ENCODE measurements at places on chromosomes 6 and 20.

DNA sequence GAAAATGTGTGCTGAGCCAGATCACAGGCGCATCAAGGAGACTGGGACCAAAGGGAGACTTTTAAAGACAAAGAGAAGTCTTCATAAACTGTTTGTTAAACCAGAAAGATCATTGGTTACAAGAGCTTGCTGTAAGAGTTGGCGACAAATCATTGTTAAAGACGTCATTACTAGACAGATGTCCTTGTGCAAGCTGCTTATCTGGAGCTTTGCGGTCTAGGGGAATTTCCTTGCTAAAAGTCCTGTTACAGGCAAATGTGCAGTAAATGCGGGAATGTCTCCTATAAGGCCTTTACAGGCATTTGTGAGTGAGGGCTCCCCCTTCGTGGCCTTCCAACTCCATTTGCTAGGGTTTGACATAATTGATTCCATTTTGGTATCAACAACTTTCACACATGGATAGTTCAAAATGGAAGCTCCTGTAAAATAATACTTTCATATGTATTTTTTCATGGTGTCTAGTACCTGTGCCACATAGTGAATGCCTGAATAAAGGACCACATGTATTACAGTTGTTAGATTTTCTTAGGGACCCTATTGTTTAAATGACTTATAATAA, 362.4 kb downstream of the UTRN start:
- no peak for DNase-seq

GRCh38 chr6:24140591-24140990, 14.6 kb downstream of the NRSN1 start:
- DNase-seq, result no peak

GRCh38 chr6:35948725-35949124, 27.8 kb upstream of the SRPK1 start:
- no peak for DNase-seq

GRCh38 chr6:153167907-153168306, 36.8 kb upstream of the RGS17 start:
- DNase-seq, result no peak

DNA sequence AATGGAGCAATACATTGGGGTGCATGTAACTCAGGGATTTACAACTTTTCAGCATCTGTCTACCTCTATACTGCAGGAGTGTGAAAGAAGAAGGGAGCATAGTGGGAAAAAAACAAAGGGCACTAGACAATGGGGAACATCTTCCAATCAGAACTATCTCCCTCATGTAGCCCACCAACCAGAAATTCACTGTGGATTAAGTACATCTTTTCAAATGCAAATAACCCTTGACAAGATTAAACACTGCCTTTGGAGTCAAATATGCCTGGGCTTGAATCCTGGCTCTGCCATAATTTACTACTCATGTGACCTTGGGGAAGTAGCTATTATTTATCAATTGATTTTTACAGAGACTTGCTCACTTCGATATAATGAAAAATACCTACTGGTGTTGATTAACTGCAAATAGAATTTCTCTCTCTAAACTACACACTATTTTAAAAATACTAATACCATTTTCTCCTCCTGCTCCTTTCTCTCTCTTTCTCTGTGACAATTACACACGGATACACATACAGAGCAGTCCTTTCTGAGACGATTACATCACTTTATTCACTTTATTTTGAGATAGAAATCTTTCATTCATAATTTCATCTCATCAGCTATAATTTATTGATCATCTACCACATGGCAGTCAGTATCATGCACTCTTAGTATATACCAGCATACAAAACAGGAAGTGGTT, 783.7 kb downstream of the FRK start:
- no peak for DNase-seq

GRCh38 chr6:71531841-71532240, 243.2 kb downstream of the OGFRL1 start:
- no peak for DNase-seq

- DNase-seq, result no peak
Measured at GRCh38 chr6:163994566-163994965, 580.0 kb downstream of the QKI start.

DNA sequence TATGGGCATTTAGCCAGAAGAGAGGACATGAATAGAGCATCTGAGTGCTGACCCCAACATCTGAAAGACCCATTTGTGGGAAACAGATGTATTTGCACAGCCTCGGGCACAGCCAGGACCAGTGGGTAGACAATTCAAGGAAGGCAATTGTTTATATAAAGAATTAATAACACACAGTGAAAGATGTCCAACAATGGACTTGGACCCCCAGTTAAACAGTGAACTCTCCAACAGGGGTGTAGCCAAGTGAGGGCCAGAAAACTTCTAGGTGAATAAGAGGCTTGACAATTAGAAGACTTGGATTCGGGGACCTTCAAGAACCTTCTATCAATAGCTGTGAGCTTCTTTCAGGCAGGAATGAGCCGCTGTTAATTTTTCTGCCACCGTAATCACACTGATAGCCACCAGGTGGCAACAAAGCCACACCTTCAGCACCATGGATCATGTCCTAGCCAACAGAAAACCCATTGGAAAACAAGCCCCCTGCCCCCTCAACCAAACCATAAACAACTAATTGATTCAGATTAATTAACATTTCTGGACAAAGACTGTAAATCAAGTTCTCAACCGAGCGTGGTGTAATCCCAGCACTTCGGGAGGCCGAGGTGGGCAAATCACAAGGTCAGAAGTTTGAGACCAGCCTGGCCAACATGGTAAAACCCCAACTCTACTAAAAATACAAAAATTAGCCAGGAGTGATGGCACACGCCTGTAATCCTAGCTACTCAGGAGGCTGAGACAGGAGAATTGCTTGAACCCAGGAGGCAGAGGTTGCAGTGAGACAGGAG, 8.8 kb upstream of the SRSF6 start:
- DNase-seq, result peak; percentile 5

- DNase-seq, result no peak
Measured at GRCh38 chr6:135583256-135583761, 85.8 kb upstream of the AHI1 start.

DNA sequence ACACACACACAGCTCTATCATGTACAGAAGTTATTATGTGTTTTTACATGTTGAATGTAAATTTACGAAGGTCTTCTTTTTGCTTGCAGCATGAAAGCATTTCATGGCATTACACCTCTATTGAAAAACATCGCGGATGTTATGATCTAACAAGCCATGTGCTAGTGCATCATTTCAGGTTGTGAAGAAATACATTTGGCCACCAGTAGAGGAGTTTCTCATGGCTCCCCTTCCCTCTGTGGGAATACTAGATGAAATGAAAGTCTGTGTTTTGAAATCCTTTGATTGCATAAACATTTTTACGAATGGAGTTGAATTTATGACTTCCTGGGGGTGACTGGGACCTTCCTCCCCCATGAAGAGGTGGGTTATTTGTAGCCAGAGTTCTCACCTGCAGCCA, 17.7 kb downstream of the MAS1 start:
- no peak for DNase-seq

- peak; percentile 74 for DNase-seq
Measured at GRCh38 chr20:4160761-4161305, 145.5 kb upstream of the RNF24 start.

- no peak for DNase-seq
Measured at GRCh38 chr20:37454636-37455385, 66.2 kb upstream of the NNAT start.

- DNase-seq, result no peak
Measured at GRCh38 chr20:12512755-12513154, 496.0 kb upstream of the SPTLC3 start.

- DNase-seq, result no peak
Measured at GRCh38 chr6:137661601-137662000, 167.4 kb upstream of the OLIG3 start.

DNA sequence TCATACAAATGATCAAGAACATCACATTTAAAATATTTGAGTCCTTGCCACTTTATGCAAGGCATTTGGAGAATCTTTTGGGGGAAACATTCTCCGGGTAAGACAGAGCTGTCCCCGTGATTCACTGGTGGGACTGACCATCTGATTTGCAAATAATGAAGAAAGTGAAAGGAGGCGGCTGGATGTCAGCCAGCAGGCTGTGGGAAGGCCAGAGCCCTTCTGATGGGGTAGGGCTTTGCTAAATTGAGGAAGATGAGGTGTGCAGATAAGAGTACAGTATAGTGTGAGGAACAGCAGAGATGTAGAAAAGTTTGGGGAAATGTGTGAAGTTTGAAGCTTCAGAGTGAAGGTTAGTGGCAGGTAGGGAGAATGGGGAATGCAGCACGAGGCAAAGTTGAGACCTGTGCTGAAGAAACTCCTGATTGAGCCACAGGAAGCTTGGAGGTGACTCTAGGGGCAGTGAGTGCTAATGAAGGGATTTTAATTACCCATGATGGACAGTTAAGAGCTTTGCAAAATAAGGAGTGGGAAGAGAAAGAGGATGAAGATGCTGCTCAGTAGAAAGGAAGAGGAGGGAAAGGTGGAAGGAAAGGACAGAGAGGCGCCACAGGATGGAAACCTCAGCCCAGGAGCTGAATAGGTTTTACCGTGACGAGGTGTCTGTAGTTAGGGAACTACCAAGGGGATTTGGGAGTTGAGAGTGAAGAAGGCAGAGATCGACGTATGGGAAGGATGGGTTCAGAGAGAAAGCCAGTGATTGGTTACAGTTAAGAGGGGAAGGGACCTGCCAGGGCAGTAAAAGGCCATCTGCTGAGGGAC, 68.7 kb downstream of the SNX9 start:
- no peak for DNase-seq

DNA sequence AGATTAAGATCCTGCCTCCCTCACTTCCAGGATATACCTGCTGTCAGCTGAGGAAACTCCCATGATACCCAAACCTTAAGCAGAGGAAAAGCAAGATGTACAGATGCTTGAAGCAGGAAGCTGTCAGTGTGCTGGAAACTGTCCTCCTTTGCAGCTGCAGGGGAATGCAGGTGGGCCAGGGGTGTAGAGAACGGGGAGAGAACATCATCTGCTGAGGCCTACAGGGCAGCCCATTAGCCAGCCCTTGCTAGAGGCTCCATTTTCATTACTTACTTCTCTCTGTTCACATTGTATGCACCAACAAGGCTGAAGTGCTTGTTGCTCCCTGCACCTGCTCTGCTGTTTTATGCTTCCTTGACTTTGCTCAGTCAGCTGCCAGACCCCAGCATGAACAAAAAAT, 119.1 kb downstream of the PRND start:
- no peak for DNase-seq

- no peak for DNase-seq
Measured at GRCh38 chr6:144152334-144152900, 2.1 kb downstream of the STX11 start.

GRCh38 chr20:39195582-39196021, 233.5 kb downstream of the DHX35 start:
- DNase-seq, result no peak

- DNase-seq, result no peak
Measured at GRCh38 chr6:120826253-120826652, 508.0 kb downstream of the TBC1D32 start.

- no peak for DNase-seq
Measured at GRCh38 chr20:53138454-53139262, 166.5 kb downstream of the TSHZ2 start.

GRCh38 chr6:15948930-15949900, 179.7 kb upstream of the MYLIP start:
- DNase-seq, result no peak

GRCh38 chr6:167399599-167399998, 74.7 kb downstream of the TTLL2 start:
- DNase-seq, result no peak

- no peak for DNase-seq
Measured at GRCh38 chr6:73285674-73286283, 22.8 kb upstream of the KHDC1 start.

GRCh38 chr6:85810558-85810957, 167.9 kb upstream of the SYNCRIP start:
- no peak for DNase-seq

DNA sequence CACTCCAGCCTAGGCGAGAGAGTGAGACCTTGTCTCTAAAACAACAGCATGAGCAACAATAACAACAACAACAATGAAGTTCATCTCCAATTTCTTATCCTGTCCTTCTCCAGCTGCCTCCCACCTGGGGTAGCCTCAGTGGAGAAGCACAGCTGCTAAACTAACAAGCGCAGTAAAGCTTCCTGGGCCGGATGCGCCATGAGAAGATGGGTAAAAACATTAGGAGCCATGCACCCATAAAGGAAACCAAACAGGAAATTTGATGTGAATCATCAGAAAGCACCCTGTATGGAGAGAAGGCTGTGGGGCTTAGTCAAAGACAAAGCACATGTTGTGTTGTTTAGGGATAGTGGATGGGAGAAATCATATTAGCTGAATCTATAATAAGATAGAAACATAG, 61.1 kb upstream of the CCN6 start:
- DNase-seq, result no peak

- DNase-seq, result no peak
Measured at GRCh38 chr6:109478841-109479624, 4.0 kb downstream of the ZBTB24 start.

- no peak for DNase-seq
Measured at GRCh38 chr6:111486921-111487320, 3.9 kb upstream of the REV3L start.

GRCh38 chr6:107633680-107634323, 143.9 kb downstream of the SOBP start:
- DNase-seq, result no peak

DNA sequence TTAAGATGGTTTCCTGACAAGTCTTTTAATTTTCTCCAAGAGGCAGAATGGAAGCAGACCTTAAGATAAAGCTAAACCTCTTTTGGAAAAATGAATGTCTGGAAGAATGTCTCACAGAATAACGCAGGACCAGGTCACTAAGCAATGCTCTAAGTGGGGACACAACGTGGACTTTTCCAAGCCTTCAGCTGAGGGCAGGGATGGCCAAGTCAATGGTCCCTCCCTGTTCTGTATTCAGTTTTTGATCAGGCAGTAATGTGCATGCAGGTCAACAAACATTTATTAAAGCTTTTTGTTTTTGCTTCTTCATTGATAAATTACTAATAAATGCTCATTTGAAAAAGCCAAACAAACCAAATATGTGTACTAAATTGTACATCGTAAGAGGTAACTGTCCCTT, 2.0 kb upstream of the RNF182 start:
- no peak for DNase-seq

GRCh38 chr6:148599967-148600426, 146.8 kb upstream of the UST start:
- DNase-seq, result no peak

GRCh38 chr20:11937230-11937629, 19.5 kb downstream of the BTBD3 start:
- no peak for DNase-seq

- DNase-seq, result no peak
Measured at GRCh38 chr20:43900496-43900895, 14.2 kb upstream of the TOX2 start.

GRCh38 chr6:44039191-44039719, 88.0 kb downstream of the MRPL14 start:
- DNase-seq, result no peak

DNA sequence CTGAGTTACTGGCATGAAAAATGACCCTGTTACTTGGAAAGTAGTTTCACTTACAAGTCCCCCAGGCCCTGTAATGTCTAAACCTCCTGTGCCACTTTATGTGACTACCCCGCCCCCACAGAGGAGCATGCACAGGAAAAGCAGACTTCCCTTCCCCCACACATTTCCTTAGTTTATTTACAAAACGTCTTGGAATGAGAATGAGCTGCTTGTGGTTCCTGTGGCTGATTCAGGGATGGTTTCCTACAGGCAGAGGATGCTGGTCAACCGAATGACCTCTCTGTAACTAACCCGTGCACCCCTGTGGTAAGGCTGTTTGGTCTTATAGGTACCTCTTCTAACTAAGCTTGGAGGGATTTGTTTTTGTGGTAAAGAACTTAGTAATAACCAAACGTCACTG, 28.5 kb downstream of the RSPO3 start:
- DNase-seq, result no peak

- DNase-seq, result no peak
Measured at GRCh38 chr20:53444401-53445149, 149.1 kb downstream of the ZNF217 start.

- no peak for DNase-seq
Measured at GRCh38 chr6:49913636-49914375, 47.5 kb upstream of the CRISP1 start.
